Testis (tissue), 5 donors: ENCODE measurements at places on chromosomes 13 and 19. TPM values are rescaled to one million over a fixed set of nuclear protein-coding genes. Genes with fewer than 3 reads are reported as not detected.
A peak's percentile ranks its signal among the peaks of the same experiment; 100 is the strongest.

CACNA1A gene
- total RNA-seq: 22.5 TPM

RFPL4A gene
- total RNA-seq: 1.8 TPM

PLPPR3 gene
- total RNA-seq: 16.9 TPM

CEACAM4 gene
- total RNA-seq: 1.7 TPM

CRLF1 gene
- total RNA-seq: 4.3 TPM

ADAMTS10 gene
- total RNA-seq: 31.9 TPM

LSR gene
- 195 TPM for total RNA-seq

PRODH2 gene
- total RNA-seq: 0.99 TPM

NOVA2 gene
- total RNA-seq: 5.7 TPM

DNA sequence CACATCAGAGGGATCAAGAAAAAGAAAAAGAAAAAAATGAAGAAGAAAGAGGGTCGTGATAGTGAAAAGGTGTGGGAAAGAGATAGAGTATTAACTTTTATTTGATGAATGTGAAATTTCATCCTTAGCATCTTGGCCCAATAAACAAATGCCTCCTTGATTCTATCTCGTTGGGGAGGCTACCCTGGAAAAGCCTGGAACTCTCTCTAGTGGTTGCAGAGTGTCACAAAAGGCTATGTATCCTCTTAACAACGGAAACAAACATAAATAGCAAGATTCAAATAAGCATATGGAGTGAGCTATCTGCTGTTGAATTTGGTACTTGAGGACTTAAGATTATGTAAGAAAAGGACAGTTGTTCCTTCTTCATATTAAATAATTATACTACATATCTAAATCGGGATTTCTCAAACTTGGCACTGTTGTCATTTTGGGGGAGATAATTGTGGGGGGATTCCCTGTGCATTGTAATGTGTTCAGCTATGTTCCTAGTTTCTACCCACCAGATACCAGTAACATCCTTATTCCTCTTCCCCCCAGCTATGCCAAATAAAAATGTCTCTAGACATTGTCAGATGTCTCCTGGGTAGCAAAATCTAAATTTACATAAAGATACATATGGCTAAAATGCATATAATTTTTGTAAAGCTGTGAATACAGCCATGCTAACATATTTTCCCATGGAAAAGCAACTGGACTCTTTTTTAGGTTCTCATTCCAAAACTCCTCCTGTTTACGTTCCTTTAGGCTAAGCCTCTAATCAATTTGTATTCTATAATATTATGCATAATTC lies 557.2 kb downstream of the DCT start:
- H3K4me1 ChIP-seq: no peaks in the 10 kb centered on the region
- no peak overlapping the region for H3K27ac ChIP-seq
- no peaks in the 10 kb centered on the region for H3K36me3 ChIP-seq
- no peaks in the 10 kb centered on the region for H3K27me3 ChIP-seq

- no peaks in the 10 kb centered on the region for H3K36me3 ChIP-seq
- H3K4me1 ChIP-seq: no peaks in the 10 kb centered on the region
- H3K27me3 ChIP-seq: no peaks in the 10 kb centered on the region
- H3K4me3 ChIP-seq: no peak overlapping the region
- DNase-seq: no peak
Observed at GRCh38 chr13:28047757-28048388, 52.5 kb downstream of the FLT3 start.

DNA sequence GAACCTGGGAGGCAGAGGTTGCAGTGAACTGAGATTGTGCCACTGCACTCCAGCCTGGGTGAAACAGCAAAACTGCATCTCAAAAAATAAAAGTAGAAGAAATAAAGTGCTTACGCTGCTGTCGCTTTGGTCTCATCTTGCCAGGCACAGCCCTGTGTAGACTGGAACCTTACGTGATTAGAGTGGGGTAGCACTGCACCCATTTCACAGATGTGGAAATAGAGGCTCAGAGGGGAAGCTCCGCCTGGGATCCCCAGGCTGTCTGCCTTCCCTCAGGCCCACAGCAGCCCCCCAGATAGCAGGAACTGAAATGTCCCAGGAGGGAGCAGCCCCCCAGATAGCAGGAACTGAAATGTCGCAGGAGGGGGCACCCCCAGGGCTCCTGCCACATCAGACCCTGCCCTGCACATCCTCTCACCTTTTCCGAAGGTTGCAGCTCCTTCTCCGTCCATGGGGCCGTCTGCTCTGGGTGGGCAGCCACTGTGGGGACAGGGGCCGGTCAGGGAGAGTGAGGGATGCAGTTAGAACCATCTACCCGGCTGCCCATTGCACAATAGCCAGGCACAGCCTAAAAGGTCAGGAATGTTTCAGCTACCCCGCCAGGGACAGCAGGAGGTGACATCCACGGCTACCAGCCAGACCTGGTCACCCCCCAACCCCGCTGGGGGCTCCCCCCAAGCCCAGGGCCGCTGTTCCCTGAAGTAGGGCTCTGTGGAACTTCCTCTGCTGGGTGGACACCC lies 1.9 kb downstream of the PLIN4 start:
- H3K27me3 ChIP-seq: no peaks in the 10 kb centered on the region
- DNase-seq: no peak
- H3K4me1 ChIP-seq: peaks cover 10% of the 10 kb centered on the region
- H3K4me3 ChIP-seq: no peak overlapping the region
- H3K36me3 ChIP-seq: no peaks in the 10 kb centered on the region

GRCh38 chr19:16452325-16452724 lies 19.4 kb downstream of the EPS15L1 start:
- no peak for DNase-seq
- no peak overlapping the region for H3K27ac ChIP-seq
- H3K27me3 ChIP-seq: no peaks in the 10 kb centered on the region
- peaks cover 23% of the 10 kb centered on the region for H3K4me1 ChIP-seq
- H3K4me3 ChIP-seq: no peak overlapping the region

DNA sequence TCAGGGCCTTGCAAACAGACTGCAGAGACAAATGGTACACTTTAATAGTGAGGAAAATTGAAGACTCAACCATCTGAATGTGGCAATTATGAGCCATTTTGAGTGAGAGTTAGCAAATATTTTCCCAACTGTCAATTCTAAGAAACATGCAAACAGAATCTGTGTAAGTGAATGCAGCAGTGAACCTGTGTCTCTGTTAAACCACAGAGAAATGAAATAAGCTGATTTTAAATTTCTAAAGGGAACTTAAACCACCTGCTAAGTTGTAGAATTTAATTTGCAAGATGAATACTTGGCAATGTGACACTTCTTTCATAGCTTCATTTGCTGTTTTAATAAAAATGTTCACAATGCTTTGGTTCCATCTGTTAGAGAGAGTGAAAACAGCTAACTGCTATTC lies 42.0 kb upstream of the TDRD3 start:
- no peaks in the 10 kb centered on the region for H3K36me3 ChIP-seq
- H3K4me3 ChIP-seq: no peak overlapping the region
- no peaks in the 10 kb centered on the region for H3K27me3 ChIP-seq
- no peak for DNase-seq

DNA sequence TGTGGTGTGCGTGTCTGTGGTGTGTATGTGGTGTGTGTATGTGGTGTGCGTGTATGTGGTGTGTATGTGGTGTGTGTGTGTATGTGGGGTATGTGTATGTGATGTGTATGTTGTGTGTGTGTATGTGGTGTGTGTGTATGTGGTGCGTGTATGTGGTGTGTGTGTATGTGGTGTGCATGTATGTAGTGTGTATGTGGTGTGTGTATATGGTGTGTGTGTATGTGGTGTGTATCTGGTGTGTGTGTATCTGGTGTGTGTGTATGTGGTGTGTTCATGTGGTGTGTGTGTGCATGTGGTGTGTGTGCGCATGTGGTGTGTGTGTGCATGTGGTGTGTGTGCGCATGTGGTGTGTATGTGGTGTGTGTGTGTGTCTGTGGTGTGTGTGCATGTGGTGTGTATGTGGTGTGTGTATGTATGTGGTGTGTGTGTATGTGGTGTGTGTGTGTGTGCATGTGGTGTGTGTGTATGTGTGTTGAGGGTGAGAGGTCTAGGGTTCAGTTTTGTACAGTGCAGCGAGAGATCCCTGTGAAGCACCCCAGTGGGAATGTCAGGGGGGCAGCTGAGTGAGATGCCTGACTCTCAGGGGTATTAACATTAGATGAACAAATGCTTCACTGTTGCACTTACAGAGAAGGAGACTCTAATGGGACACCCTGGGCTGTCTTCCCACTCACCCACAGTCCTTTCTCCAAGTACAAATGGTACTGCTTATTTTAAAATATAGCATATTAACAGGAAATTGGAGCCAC lies 61.3 kb upstream of the MEDAG start:
- H3K27me3 ChIP-seq: no peaks in the 10 kb centered on the region
- H3K27ac ChIP-seq: no peak overlapping the region
- no peak overlapping the region for H3K4me3 ChIP-seq
- H3K4me1 ChIP-seq: no peaks in the 10 kb centered on the region
- no peaks in the 10 kb centered on the region for H3K36me3 ChIP-seq

- peak overlapping the region; percentile 41 for H3K27ac ChIP-seq
- peaks cover 14% of the 10 kb centered on the region for H3K4me1 ChIP-seq
- no peaks in the 10 kb centered on the region for H3K36me3 ChIP-seq
- peak overlapping the region; percentile 56 for H3K4me3 ChIP-seq
- H3K27me3 ChIP-seq: no peaks in the 10 kb centered on the region
Observed at GRCh38 chr19:7869453-7869909, 4.7 kb downstream of the PRR36 start.

- H3K27ac ChIP-seq: no peak overlapping the region
- peaks cover 20% of the 10 kb centered on the region for H3K4me1 ChIP-seq
- no peaks in the 10 kb centered on the region for H3K27me3 ChIP-seq
- no peaks in the 10 kb centered on the region for H3K36me3 ChIP-seq
Observed at GRCh38 chr19:18326772-18327171, 3.9 kb upstream of the LSM4 start.

- no peak overlapping the region for H3K27ac ChIP-seq
- H3K4me3 ChIP-seq: no peak overlapping the region
Observed at GRCh38 chr13:48819376-48819775, 156.3 kb upstream of the FNDC3A start.

GRCh38 chr13:38700051-38700450 lies 13.2 kb downstream of the FREM2 start:
- H3K27me3 ChIP-seq: no peaks in the 10 kb centered on the region
- no peak overlapping the region for H3K27ac ChIP-seq
- no peak for DNase-seq
- no peak overlapping the region for H3K4me3 ChIP-seq
- no peaks in the 10 kb centered on the region for H3K4me1 ChIP-seq
- no peaks in the 10 kb centered on the region for H3K36me3 ChIP-seq

DNA sequence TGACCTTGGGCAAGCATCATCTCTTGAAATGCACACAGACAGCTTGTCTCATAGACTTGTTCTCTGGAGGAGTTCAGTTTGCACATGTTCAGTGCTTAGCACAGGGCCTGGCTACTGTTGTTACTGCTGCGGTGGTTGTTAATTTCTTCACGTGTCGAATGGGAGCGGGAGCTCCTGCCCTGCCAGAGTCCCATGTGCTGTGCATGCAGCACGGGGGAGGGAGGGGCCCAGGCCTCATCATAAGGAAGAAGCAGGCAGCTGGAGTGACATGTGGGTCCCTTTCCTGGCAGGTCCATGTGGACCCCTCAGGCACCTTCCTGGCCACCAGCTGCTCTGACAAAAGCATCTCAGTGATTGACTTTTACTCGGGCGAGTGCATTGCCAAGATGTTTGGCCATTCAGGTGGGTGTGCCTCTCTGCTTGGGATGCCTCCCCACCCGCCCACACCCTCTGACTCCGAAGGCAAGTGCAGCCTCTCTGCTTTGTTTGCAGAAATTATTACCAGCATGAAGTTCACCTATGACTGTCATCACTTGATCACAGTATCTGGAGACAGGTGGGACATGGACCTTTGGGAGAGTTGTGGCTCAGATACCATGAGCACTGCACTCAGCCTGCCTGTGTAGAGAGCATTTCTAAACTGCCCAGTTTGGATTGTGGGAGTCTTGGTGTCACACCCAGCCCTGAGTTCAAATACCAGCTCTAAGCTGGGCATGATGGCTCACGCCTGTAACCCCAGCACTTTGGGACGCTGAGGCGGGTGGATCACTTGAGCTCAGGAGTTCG lies 19.8 kb upstream of the OVOL3 start:
- no peak overlapping the region for H3K4me3 ChIP-seq
- no peaks in the 10 kb centered on the region for H3K4me1 ChIP-seq
- H3K36me3 ChIP-seq: no peaks in the 10 kb centered on the region
- DNase-seq: no peak
- no peaks in the 10 kb centered on the region for H3K27me3 ChIP-seq

DNA sequence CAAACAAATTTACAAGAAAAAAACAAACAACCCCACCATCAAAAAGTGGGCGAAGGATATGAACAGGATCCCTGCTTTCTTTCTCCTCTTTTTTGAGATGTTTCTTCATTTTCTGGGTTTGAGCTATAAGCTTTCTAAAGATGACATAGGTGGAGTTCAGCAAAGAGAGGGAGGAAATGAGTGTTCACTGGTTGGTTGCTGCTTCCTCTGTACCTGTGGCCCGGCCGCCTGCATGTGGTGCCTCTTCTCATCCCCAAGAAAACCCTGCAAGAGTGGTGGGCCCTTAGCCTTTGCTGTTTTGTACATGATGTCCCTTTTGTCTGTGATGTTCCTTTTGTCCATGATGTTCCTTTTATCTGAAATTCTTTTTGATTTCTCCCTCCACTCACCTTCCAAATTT lies 178.4 kb upstream of the SERP2 start:
- DNase-seq: no peak
- no peak overlapping the region for H3K4me3 ChIP-seq
- H3K36me3 ChIP-seq: no peaks in the 10 kb centered on the region
- H3K4me1 ChIP-seq: peaks cover 3% of the 10 kb centered on the region
- H3K27me3 ChIP-seq: no peaks in the 10 kb centered on the region

- no peaks in the 10 kb centered on the region for H3K27me3 ChIP-seq
- no peak overlapping the region for H3K27ac ChIP-seq
- no peaks in the 10 kb centered on the region for H3K36me3 ChIP-seq
- no peak overlapping the region for H3K4me3 ChIP-seq
- DNase-seq: no peak
Observed at GRCh38 chr13:28204690-28205443, 66.5 kb downstream of the PAN3 start.

GRCh38 chr13:64648293-64648692 lies 2581.8 kb downstream of the PCDH9 start:
- no peak overlapping the region for H3K27ac ChIP-seq
- H3K4me1 ChIP-seq: no peaks in the 10 kb centered on the region
- no peaks in the 10 kb centered on the region for H3K36me3 ChIP-seq
- no peaks in the 10 kb centered on the region for H3K27me3 ChIP-seq
- H3K4me3 ChIP-seq: no peak overlapping the region

- H3K4me1 ChIP-seq: no peaks in the 10 kb centered on the region
- no peak overlapping the region for H3K4me3 ChIP-seq
- no peak overlapping the region for H3K27ac ChIP-seq
- no peaks in the 10 kb centered on the region for H3K27me3 ChIP-seq
- no peak for DNase-seq
- H3K36me3 ChIP-seq: no peaks in the 10 kb centered on the region
Observed at GRCh38 chr19:51462276-51462675, 4.0 kb upstream of the SIGLEC8 start.

GRCh38 chr13:35349052-35349451 lies 127.4 kb downstream of the MAB21L1 start:
- H3K27ac ChIP-seq: no peak overlapping the region
- H3K27me3 ChIP-seq: no peaks in the 10 kb centered on the region
- no peaks in the 10 kb centered on the region for H3K4me1 ChIP-seq
- no peak for DNase-seq
- no peaks in the 10 kb centered on the region for H3K36me3 ChIP-seq

- H3K27me3 ChIP-seq: no peaks in the 10 kb centered on the region
- H3K4me1 ChIP-seq: peaks cover 4% of the 10 kb centered on the region
- H3K4me3 ChIP-seq: peak overlapping the region; percentile 78
- DNase-seq: no peak
- H3K36me3 ChIP-seq: no peaks in the 10 kb centered on the region
Observed at GRCh38 chr19:12891553-12892021, 627 bp downstream of the GCDH start.
